Activated CD8-positive, alpha-beta memory T cell treated with anti-CD3 and anti-CD28 coated beads for 1 hour (primary cell): ENCODE measurements at places on chromosomes 11 and 22.

- no peak for DNase-seq
Measured at GRCh38 chr11:122089111-122089510, 26.9 kb downstream of the BLID start.

DNA sequence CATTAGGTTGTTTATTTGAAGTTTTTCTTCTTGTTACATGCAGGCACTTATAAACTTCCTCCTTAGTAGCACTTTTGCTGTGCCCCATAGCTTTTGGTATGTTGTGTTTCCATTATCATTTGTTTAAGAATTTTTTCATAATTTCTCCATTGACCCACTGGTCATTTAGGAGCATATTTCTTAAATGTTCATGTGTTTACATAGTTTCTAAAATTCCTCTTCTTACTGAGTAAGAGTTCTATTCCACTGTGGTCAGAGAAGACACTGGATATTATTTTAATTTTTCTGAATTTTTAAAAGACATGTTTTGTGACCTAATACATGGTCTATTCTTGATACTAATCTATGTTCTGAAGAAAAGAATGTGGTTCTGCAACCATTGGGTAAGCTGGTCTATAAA lies 333.0 kb downstream of the DDX10 start:
- DNase-seq = no peak

GRCh38 chr11:65187146-65187675 lies 5.5 kb downstream of the CAPN1 start:
- DNase-seq = no peak

- no peak for DNase-seq
Measured at GRCh38 chr11:31798554-31799434, 12.3 kb downstream of the PAX6 start.

GRCh38 chr11:104152941-104153505 lies 10.9 kb downstream of the PDGFD start:
- DNase-seq = no peak

DNA sequence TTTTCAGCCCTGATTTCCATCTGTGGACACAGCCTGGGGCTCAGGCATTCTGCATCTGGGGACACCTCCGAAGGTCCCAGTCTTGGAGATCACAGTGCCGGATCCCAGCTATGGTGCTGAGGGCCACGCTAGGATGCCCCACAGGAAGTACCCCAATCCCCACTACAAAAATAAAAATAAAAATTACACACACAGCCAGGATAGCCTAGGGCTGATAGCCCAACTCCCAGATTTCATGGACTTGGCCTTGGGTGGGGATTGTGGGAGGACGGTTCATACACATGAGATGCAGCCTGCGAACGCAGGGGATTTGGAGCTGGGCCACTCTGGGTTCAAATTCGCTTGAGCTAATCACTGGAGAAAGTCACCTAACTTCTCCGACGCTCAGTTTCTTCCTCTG lies 237.7 kb downstream of the BUD13 start:
- no peak for DNase-seq

- DNase-seq = no peak
Measured at GRCh38 chr11:92753161-92753560, 216.3 kb upstream of the MTNR1B start.

GRCh38 chr11:81246941-81247340 lies 1486.7 kb downstream of the FAM181B start:
- DNase-seq = no peak

GRCh38 chr11:17986711-17987220 lies 26.1 kb downstream of the SERGEF start:
- no peak for DNase-seq

- no peak for DNase-seq
Measured at GRCh38 chr11:67651976-67652781, 1.6 kb upstream of the ACY3 start.

GRCh38 chr11:125874556-125875124 lies 12.8 kb upstream of the HYLS1 start:
- peak; percentile 7 for DNase-seq

- DNase-seq = no peak
Measured at GRCh38 chr22:24072361-24072760, 61.3 kb downstream of the CABIN1 start.

GRCh38 chr11:117232911-117233409 lies 489 bp downstream of the RNF214 start:
- DNase-seq = no peak

DNA sequence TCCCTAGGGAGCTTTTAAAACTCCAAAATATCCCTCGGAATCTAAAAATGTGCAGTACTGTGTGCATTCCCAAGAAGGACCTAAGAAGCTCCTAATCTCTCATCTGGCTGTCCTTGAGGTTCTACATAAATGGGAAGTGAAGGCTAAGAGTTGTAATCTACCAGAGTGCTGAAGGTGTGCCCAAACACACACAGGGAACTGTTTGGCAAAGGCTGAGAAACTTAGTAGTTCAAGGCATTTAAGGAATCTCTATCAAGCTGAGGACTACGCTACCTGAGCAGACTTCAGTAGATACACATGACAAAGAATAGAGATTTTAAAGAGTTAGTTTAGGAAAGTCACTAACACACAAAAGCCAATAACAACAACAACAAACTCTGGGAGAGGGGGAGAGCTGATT lies 71.1 kb downstream of the TTC28 start:
- no peak for DNase-seq

DNA sequence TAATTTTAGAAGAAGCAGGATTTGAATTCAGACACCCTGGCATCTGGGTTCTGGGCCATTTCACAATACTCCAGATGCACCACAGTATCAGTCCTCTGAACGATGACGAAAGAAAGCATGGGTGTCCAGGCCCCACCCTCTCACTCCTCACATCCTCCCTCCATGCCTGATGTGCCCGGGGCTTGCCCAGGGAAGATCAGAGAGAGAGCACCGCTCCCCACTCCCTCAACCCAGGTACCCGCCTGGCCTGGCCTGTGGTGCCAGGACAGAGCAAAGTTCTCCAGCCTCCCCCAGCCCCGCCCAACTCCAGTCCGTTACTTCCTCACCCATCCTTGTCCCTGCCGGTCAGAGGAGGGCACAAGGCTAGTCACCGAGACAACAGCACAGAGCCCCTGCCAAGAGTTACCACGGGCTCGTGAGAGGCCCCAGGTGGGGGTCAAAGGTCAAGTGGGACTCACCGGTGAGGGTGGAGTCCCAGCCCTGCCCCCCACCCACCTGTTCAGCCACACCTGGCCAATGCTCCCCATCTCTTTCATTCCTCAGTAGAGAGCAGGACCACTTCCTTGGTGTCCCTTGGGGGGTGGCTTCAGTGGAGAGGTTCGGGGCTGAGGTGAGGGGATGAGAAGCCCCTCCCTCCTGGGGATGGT lies 8.1 kb downstream of the BCL9L start:
- DNase-seq = no peak

DNA sequence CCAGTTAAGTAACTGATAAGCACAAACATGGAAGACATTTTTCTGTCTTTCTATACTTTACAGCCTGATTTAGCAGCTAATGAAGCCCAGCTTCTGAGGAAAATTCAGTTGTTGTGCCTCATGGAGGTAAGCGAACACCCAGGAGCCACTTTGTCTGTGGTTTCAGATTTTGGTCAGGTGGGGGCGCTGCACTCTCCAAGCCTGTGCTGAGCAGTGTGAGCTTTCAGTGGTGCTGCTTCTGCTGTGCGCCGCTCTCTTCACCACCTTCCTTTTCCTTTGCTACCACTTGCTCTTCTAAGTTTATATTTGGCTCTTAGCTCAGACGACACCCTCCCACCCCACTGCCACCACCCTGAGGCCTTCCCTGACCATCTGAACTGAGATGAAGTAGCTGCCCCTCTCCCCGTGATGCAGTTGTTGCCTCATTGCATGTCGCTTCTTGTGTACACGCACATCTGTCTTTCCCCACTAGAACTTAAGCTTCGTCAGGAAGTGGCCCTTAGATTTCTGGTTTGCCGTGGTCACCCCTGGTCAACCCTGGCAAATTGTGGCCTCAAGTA lies 14.0 kb downstream of the PSMD13 start:
- DNase-seq = peak; percentile 66

DNA sequence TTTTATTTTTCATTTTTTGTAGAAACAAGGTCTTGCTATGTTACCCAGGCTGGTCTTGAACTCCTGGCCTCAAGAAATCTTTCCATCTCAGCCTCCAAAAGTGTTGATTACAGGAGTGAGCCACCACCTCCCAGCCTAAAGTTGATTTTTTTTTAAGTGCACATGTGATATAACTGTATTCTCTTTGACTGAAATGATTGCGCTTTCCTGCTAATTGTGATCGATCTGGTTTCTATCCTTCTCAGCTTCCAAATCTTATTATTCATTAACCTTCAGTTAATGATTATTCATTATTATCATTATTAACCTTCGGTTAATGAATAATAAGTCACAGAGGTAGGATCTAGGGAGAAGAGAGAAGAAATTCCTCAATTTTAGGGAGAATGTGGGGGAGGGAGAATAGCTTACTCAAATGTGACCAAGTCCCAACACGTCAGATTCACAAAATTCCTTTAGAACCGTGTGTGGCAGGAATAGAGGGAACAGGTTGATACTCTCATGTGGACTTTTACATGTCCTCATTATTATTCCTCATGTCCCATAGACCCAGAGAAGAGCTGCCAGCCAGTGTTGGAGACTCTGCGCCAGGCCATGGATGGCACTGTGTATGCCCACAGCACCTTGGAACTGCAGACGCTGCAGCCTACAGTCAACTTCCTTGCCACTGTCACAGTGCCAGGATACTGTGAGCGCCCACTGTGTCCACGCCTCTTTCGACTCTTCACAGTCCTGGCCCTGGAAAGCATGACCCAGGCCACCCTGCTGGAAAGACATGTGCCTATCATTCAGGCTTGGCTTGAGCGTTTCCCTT lies 47.1 kb downstream of the RRP8 start:
- no peak for DNase-seq

GRCh38 chr11:109972939-109973338 lies 120.3 kb upstream of the ZC3H12C start:
- DNase-seq = no peak

DNA sequence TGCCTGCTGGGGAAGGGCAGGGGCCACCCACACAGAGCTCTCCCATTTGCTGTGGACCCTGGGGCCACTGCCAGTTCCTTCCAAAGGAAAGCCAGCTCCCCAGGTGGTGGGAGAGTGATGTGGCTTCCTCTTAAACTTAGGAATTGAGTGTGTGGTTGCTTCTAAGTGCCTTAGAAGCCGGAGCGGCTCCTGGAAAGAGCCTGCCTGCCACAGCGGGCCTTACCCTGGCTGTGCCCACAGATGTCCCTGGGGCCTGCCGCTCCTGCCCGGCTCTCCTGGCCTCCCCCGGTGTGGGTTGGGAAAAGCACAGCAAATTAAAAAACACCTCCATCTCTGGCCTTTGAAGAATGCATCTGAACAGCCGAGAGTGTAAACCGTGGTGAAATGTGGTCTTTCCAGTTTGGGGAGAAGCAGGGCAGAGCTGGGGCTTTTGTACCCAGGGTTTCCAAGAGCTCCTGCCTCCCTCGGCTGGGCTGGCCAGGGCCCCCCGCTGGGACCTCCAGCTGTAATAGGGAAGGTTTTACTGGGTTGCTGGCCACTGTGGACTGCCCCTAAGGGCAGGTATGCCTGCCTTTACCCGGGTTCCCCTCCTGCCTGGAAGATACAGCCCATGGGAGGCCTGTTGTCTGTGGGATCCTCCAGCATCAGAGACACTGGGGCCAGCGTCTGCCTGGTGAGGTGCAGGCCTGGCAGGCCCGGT lies 30.2 kb downstream of the LRP5 start:
- DNase-seq = no peak

- no peak for DNase-seq
Measured at GRCh38 chr11:15073361-15074205, at the start of gene CALCB. Gene CALCB, plus strand, starts transcription at chr11:15073593. Its CDS starts 1,126 bp downstream, at chr11:15074719.
